ENCODE measurements at places on chromosomes 1 and 21. TPM values are rescaled to one million over a fixed set of nuclear protein-coding genes. Genes with fewer than 3 reads are reported as not detected.

- H3K27me3 ChIP-seq: peaks cover 7% of the 10 kb centered on the region
- no peaks in the 10 kb centered on the region for H3K4me1 ChIP-seq
- H3K27ac ChIP-seq: no peak overlapping the region
- H3K4me3 ChIP-seq: no peak overlapping the region
- no peaks in the 10 kb centered on the region for H3K36me3 ChIP-seq
- no peak for DNase-seq
Measured at GRCh38 chr21:25240974-25241373, 366.3 kb downstream of the MRPL39 start.

The RNF207 gene
- 54.7 TPM for total RNA-seq

DNA sequence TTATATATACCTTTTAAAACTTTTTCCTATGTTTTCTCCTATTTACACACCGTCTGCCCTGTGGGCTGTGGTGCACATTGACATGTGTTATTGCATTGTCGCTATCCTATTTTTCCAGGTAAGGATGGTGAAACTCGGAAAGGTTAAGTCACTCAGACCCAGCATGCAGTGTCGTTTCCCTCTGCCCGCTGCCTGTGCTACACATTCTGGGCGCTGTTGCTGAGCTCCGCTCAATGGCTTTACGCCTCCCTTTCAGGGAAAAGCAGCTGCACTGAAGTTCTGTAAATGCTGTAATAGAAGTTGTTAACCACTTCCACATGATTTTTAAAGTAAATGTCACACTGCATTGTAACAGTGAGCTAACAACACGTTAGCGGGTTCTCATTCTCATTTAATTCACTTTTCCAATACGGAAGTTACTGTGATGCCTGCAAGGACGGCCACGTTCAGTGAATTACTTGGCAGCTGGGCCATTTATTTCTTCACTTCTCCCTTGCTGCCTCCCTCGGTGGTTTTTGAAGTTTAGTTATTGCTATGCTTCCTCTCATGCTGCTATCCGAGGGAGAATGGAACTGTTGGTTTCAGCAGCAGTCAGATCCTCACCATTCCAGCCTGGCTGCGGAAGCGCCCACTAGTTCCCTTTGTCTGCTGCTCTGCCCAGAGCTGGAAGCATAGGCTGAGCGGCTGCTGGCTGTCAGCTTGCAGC is 288.7 kb downstream of the SPATA17 start:
- no peaks in the 10 kb centered on the region for H3K36me3 ChIP-seq
- no peaks in the 10 kb centered on the region for H3K4me1 ChIP-seq
- no peak for DNase-seq
- peaks cover 8% of the 10 kb centered on the region for H3K27me3 ChIP-seq
- H3K4me3 ChIP-seq: no peak overlapping the region
- H3K27ac ChIP-seq: no peak overlapping the region

DNA sequence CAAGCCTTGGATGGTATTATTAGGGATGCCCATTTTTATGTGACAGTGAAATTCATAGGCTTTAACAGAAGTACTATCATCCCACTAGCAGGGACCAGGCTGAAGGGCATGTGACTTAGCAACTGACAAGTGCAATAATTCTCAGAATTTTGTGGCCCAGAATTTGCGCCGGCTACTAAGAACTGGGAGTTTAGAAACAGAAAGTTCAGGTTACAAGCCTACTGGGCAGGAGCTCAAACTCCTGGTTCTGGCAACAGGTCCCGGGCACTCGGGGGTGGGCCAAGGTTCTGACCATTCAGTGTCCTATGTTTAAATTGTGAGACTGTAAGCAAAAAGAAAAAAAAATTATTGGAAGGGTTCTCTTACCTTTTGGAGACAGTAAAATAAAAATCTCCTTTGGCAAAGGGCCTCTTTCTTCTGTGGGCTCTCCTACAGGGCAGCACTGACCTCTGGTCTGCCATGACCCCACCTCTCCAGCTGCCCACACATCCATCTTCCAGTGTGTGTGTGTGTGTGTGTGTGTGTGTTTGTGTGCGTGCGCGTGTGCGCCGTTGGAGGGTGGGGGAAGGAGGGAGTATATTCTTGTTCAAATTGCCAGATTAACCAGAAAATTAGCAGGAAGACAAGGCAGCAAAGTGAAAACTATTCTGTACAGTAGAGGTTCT is 26.1 kb downstream of the IRF2BP2 start:
- no peak overlapping the region for H3K27ac ChIP-seq
- peaks cover 17% of the 10 kb centered on the region for H3K4me1 ChIP-seq
- H3K4me3 ChIP-seq: no peak overlapping the region
- H3K36me3 ChIP-seq: no peaks in the 10 kb centered on the region

GRCh38 chr21:26194326-26194725 is 23.8 kb upstream of the APP start:
- H3K4me3 ChIP-seq: no peak overlapping the region
- H3K27me3 ChIP-seq: peaks cover 3% of the 10 kb centered on the region
- no peaks in the 10 kb centered on the region for H3K4me1 ChIP-seq

GRCh38 chr1:38565020-38565491 is 294.5 kb downstream of the RRAGC start:
- no peak overlapping the region for H3K27ac ChIP-seq
- peaks cover 2% of the 10 kb centered on the region for H3K36me3 ChIP-seq
- H3K4me3 ChIP-seq: no peak overlapping the region
- H3K4me1 ChIP-seq: peaks cover 37% of the 10 kb centered on the region
- DNase-seq: no peak

DNA sequence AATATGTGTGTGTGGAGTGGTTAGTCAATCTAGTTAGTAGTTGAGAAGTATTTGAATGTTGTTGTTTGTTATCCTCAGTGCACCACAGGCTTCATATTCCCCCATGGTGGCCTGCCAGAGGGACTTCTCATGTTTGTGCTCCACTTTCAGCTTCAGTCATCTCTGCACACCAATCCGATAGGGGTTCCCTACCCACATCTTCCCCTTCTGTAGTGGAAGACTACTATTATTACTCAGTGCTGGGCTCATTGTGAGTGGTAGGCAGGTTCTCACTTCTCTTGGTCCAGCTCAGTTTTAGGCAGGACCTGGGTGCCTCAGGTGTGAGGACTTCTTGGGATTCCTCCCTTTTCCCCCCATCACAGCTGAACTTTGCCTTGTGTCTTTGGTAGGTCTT is 14.2 kb downstream of the MT1HL1 start:
- no peak for DNase-seq
- no peaks in the 10 kb centered on the region for H3K4me1 ChIP-seq
- H3K36me3 ChIP-seq: no peaks in the 10 kb centered on the region
- H3K27me3 ChIP-seq: peaks cover 2% of the 10 kb centered on the region
- H3K27ac ChIP-seq: no peak overlapping the region

DNA sequence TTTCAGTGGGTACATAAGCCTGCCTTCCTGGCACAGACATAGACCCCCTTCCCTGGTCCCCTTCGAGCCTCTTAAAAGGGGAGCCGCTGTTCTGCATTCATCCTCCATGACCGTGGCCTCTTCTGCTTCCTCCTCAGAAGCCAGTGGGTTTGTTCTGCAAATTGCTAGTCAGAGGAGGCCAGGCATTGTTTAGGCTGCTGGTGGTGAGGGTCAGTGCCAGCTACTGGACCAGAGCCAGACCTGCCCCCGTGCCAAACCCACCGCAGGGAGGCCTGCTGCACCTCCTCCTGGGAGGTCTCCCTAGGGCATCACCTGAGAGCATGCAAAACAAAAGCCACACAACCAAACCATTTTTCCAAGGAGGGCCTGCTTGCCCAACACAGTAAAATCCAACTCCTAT is 178.4 kb downstream of the MIS18A start:
- no peaks in the 10 kb centered on the region for H3K36me3 ChIP-seq
- no peaks in the 10 kb centered on the region for H3K27me3 ChIP-seq
- no peak overlapping the region for H3K27ac ChIP-seq
- DNase-seq: no peak
- no peak overlapping the region for H3K4me3 ChIP-seq
- no peaks in the 10 kb centered on the region for H3K4me1 ChIP-seq

The C1orf226 gene
- not detected for total RNA-seq

The CASQ1 gene
- total RNA-seq: not detected

All from activated CD4-positive, alpha-beta T cell treated with anti-CD3 and anti-CD28 coated beads, Interleukin-2, amount 10 ng/mL, durations not matched to agents 24 days and 14 days (primary cell).